ENCODE measurements at places on chromosomes 4 and X. TPM values are rescaled to one million over a fixed set of nuclear protein-coding genes. Genes with fewer than 3 reads are reported as not detected.
A peak's percentile ranks its signal among the peaks of the same experiment; 100 is the strongest.

GRCh38 chrX:19814240-19814639 is 73.2 kb downstream of the SH3KBP1 start:
- no peaks in the 10 kb centered on the region for H3K27me3 ChIP-seq
- H3K36me3 ChIP-seq, result no peaks in the 10 kb centered on the region
- no peak overlapping the region for H3K4me3 ChIP-seq

GRCh38 chr4:6957148-6957520 is 47.5 kb downstream of the TBC1D14 start:
- peaks cover 2% of the 10 kb centered on the region for H3K4me1 ChIP-seq
- DNase-seq, result no peak
- no peak overlapping the region for H3K4me3 ChIP-seq

Gene HDAC6
- 60.6 TPM for total RNA-seq

- H3K27me3 ChIP-seq, result no peaks in the 10 kb centered on the region
- H3K27ac ChIP-seq, result no peak overlapping the region
- peak; percentile 35 for DNase-seq
- no peak overlapping the region for H3K4me3 ChIP-seq
- H3K4me1 ChIP-seq, result no peaks in the 10 kb centered on the region
Observed at GRCh38 chr4:130850019-130850524, 1754.1 kb downstream of the C4orf33 start.

DNA sequence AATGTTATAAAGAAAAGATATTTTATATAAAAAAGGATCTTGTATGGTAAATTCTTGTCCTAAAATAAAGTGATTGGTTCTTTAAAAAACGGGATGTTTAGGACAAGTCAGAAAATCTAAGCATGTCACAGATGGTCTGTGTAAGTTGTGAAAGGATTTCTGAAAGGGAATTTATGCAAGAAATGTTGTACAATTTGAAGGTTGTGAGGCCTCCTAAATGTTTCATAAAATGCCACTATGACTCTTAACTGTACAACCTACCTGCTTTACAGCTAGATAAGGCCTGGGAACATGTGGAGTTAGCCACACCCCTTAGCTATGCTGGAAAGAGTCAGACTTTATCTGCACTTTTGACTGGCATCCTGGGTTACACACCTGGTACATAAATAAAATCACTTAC is 951.5 kb upstream of the POU3F4 start:
- H3K4me3 ChIP-seq, result no peak overlapping the region
- H3K27ac ChIP-seq, result no peak overlapping the region
- no peaks in the 10 kb centered on the region for H3K4me1 ChIP-seq
- no peak for DNase-seq
- H3K36me3 ChIP-seq, result no peaks in the 10 kb centered on the region

- no peak overlapping the region for H3K27ac ChIP-seq
- H3K36me3 ChIP-seq, result no peaks in the 10 kb centered on the region
- no peaks in the 10 kb centered on the region for H3K27me3 ChIP-seq
- H3K4me3 ChIP-seq, result no peak overlapping the region
Observed at GRCh38 chrX:3134316-3134945, 93.2 kb downstream of the ARSF start.

- no peaks in the 10 kb centered on the region for H3K36me3 ChIP-seq
- H3K27me3 ChIP-seq, result no peaks in the 10 kb centered on the region
- no peak overlapping the region for H3K4me3 ChIP-seq
Observed at GRCh38 chrX:39891781-39892180, 206.0 kb downstream of the BCOR start.

Gene CENPVL1
- 0.25 TPM for total RNA-seq

DNA sequence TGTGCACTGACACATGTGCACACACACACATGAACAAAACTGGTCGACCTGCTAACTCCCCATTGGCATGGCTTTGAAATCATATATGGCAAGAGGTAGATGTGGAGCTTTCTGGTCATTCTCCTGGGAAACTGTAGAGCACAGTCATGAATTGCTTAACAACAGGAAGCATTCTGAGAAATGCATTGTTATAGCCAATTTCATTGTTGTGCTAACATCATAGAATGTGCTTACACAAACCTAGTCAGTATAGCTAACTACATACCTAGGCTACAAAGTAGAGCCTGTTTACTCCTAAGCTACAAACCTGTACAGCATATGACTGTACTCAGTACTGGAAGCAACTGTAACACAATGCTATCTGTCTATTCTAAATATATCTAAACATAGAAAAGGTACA is 134.2 kb upstream of the SH3RF1 start:
- H3K4me3 ChIP-seq, result no peak overlapping the region
- H3K36me3 ChIP-seq, result no peaks in the 10 kb centered on the region
- H3K4me1 ChIP-seq, result no peaks in the 10 kb centered on the region
- H3K27ac ChIP-seq, result no peak overlapping the region
- DNase-seq, result no peak

DNA sequence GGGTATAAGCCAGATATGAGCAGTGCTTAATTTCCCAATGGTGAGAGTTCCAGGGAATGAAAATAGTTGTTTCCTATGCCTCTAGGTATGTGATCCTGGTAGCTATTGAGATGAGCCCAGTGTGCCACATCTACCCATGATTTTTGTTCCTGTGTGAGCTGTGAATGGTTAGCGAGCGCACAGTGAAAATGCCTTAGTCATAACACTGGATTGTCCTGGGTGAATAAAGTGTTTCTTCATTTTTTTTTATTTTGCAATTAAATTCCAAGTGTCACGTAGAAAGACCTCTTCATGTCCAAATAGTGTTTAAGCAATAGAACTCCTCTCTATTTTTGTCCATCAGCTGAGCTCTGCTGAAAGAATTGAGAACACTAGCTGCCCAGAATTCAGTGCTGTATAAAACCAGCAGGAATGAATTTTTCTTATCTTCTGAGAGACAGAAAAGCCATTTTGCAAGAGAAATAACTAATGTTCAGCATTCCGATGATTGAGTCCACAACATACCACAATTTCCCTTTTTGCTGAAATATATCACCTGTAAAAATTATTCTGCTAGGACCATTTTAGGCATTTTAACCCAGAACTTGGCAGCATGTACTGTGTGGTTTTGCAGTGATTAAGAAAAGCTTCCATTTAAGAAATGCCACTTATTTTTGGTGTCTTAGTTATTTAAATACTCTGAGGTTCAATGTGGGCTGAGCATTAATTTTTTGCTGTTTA is 5.6 kb downstream of the MAOA start:
- no peaks in the 10 kb centered on the region for H3K36me3 ChIP-seq
- DNase-seq, result peak; percentile 55
- H3K4me3 ChIP-seq, result no peak overlapping the region
- H3K27me3 ChIP-seq, result no peaks in the 10 kb centered on the region
- no peaks in the 10 kb centered on the region for H3K4me1 ChIP-seq

Gene MED12
- 33.8 TPM for total RNA-seq

DNA sequence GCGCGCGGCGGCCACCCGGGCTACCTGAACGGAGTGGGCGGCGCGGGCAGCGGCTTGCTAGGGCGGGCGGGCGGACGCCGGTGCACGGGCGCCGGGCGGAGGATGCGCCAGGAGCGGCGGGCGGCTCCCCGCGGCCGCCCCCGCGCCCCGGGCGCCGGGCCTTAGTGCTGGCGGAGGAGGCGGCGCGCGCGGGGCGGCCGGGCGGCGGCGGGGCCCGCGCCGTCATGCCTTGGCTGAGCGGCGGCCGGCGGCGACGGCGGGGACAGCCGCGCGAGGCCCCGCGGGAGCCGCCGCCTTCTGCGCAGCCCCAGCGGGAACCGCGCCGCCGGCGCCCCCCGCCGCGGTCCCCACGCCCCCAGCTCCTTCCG is 48.2 kb downstream of the CLDN34 start:
- H3K27me3 ChIP-seq, result no peaks in the 10 kb centered on the region
- peaks cover 27% of the 10 kb centered on the region for H3K4me1 ChIP-seq
- DNase-seq, result no peak
- H3K4me3 ChIP-seq, result peak overlapping the region; percentile 66

Gene BEND2
- not detected for total RNA-seq

Gene PSAPL1
- total RNA-seq, result not detected

GRCh38 chr4:15063341-15063740 is 61.1 kb downstream of the CPEB2 start:
- no peak overlapping the region for H3K4me3 ChIP-seq
- no peaks in the 10 kb centered on the region for H3K4me1 ChIP-seq
- H3K36me3 ChIP-seq, result peaks cover 54% of the 10 kb centered on the region
- H3K27me3 ChIP-seq, result no peaks in the 10 kb centered on the region
- DNase-seq, result no peak

- H3K36me3 ChIP-seq, result no peaks in the 10 kb centered on the region
- H3K27ac ChIP-seq, result peak overlapping the region; percentile 26
- H3K4me1 ChIP-seq, result peaks cover 2% of the 10 kb centered on the region
- no peak overlapping the region for H3K4me3 ChIP-seq
Observed at GRCh38 chrX:133401536-133401935, 13.8 kb downstream of the GPC4 start.

- H3K27ac ChIP-seq, result no peak overlapping the region
- no peaks in the 10 kb centered on the region for H3K4me1 ChIP-seq
- H3K4me3 ChIP-seq, result no peak overlapping the region
- H3K27me3 ChIP-seq, result no peaks in the 10 kb centered on the region
Observed at GRCh38 chrX:151962034-151962433, 12.4 kb downstream of the GABRE start.

Gene ZXDA
- 1.8 TPM for total RNA-seq

Gene CSTF2
- 14.6 TPM for total RNA-seq

- no peaks in the 10 kb centered on the region for H3K4me1 ChIP-seq
- H3K27me3 ChIP-seq, result no peaks in the 10 kb centered on the region
- no peak overlapping the region for H3K4me3 ChIP-seq
- no peaks in the 10 kb centered on the region for H3K36me3 ChIP-seq
- H3K27ac ChIP-seq, result no peak overlapping the region
- DNase-seq, result no peak
Observed at GRCh38 chrX:133783274-133783673, 202.1 kb downstream of the GPC3 start.

DNA sequence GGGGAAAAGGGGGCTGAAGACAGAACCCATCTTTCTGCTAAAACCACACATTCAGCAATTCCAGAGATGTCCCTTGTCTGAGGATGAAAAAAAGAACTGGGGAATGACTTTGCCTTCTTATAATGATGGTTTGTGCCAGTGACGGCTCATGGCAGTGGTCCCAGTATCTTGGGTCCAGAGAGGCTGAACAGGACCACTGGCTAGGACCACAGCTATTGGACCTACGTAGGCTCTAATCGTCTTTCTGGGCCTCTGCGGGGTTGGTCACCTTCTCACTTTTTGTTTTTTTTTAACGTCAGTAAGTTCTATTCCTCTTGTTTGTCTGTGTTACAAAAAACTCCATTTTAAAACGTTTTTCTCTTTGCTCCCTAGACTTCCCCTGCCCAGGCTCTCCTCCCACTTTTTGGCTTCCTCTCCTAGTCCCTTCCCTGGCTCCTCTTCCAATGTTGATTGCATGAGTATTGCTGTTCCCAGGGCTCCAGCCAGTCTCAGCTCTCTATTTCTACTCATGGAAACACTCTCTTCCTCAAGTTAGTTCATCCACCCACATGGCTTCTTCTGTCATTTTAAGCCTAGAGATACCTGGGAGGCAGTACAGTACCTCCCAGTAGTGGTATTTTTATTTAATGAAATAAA is 52.6 kb upstream of the STX18 start:
- H3K27me3 ChIP-seq, result no peaks in the 10 kb centered on the region
- H3K27ac ChIP-seq, result no peak overlapping the region
- DNase-seq, result no peak
- no peak overlapping the region for H3K4me3 ChIP-seq

DNA sequence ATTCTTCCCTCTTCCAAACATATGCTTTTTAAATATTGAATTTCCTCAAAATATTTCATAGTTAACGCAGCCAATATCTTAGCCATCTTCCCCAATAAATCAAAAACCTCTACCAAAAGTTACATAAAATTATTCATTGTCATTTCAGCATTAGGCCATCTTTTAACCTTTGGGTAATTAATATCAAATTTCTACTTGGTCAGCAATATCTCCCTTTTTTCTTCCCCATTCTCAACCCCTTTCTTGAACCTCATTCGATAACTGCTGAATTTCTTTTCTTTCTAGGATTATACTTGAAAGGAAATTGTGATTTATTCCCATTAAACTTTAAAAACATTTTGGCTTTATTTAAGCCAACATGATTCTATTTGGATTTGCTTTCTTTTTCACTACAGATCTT is 65.0 kb downstream of the RAP1GDS1 start:
- no peak for DNase-seq
- no peaks in the 10 kb centered on the region for H3K36me3 ChIP-seq
- no peak overlapping the region for H3K4me3 ChIP-seq
- no peaks in the 10 kb centered on the region for H3K27me3 ChIP-seq
- no peak overlapping the region for H3K27ac ChIP-seq

Gene MAOB
- total RNA-seq, result 0.77 TPM

DNA sequence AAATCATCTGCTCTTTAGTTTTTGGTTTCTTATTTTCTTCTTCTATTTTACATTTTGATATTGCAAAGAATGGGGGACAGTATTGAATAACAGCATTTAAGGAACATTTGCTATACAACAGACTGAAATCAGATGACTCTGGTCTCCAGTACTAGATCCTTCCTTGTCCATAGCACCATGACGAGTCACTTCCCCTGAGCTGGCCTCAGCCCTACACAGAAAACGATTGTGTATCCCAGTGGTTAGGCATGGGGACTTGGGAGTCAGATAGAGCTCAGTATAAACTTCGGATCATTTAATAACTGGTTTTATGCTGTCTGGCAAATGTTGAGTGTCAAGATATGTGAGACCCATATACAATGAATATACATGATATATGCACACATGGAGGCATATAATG is 44.7 kb upstream of the BEX4 start:
- no peaks in the 10 kb centered on the region for H3K4me1 ChIP-seq
- H3K4me3 ChIP-seq, result no peak overlapping the region
- DNase-seq, result peak; percentile 8
- H3K27ac ChIP-seq, result no peak overlapping the region
- no peaks in the 10 kb centered on the region for H3K36me3 ChIP-seq
- H3K27me3 ChIP-seq, result no peaks in the 10 kb centered on the region

Gene ZFP42
- total RNA-seq, result 4.5 TPM

GRCh38 chrX:41923978-41924683 is 777 bp upstream of the CASK start:
- H3K27me3 ChIP-seq, result no peaks in the 10 kb centered on the region
- no peaks in the 10 kb centered on the region for H3K36me3 ChIP-seq
- peak overlapping the region; percentile 81 for H3K4me3 ChIP-seq
- no peaks in the 10 kb centered on the region for H3K4me1 ChIP-seq
- H3K27ac ChIP-seq, result peak overlapping the region; percentile 73

Gene FOXR2
- total RNA-seq, result not detected

Gene PCDH7
- 40.8 TPM for total RNA-seq

- no peak overlapping the region for H3K4me3 ChIP-seq
- H3K27me3 ChIP-seq, result no peaks in the 10 kb centered on the region
- H3K4me1 ChIP-seq, result no peaks in the 10 kb centered on the region
- H3K27ac ChIP-seq, result no peak overlapping the region
- no peak for DNase-seq
Observed at GRCh38 chrX:12554206-12554605, 237.0 kb upstream of the PRPS2 start.

Gene UGT2B7
- total RNA-seq, result 0.55 TPM

DNA sequence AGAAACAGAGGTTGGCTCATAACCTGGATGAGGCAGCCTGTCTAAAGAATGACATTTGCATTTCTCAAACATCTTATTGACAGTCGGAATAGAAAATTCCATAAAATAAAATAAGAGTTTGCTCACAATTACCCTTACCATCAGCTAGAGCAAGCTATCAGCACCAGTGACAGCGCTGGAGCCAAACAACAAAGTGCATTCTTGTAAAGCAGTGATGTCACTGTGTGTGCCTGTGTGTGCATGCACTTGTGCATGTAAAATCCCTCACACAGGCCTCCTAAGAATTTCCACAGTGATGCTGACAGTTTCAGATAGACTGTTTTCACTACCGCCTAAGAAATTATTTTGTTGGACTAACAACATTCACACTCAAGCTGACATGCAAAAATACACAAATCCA is 77.6 kb downstream of the EVC2 start:
- no peak overlapping the region for H3K4me3 ChIP-seq
- no peak overlapping the region for H3K27ac ChIP-seq
- peaks cover 11% of the 10 kb centered on the region for H3K36me3 ChIP-seq
- peaks cover 7% of the 10 kb centered on the region for H3K4me1 ChIP-seq
- no peak for DNase-seq

Gene ARHGEF6
- total RNA-seq, result 6.1 TPM
